ENCODE measurements at places on chromosomes 6 and 20. TPM values are rescaled to one million over a fixed set of nuclear protein-coding genes. Genes with fewer than 3 reads are reported as not detected.

The RSPO4 gene
- total RNA-seq: 0.05 TPM

The SLC22A7 gene
- not detected for total RNA-seq

The STX11 gene
- total RNA-seq: 0.75 TPM

The CST2 gene
- not detected for total RNA-seq

The RING1 gene
- total RNA-seq: 18.4 TPM

The PPP1R16B gene
- 0.15 TPM for total RNA-seq

The HEY2 gene
- total RNA-seq: not detected

The HLA-C gene
- total RNA-seq: 140 TPM

The GMDS gene
- 24.0 TPM for total RNA-seq

The VGLL2 gene
- 0.17 TPM for total RNA-seq

The CLPSL2 gene
- total RNA-seq: not detected

The GSTA3 gene
- not detected for total RNA-seq

The OOEP gene
- total RNA-seq: not detected

- DNase-seq: no peak
These were observed 101.6 kb downstream of the HIVEP2 start for GRCh38 chr6:142843361-142843760.

GRCh38 chr20:21562656-21563055 lies 48.8 kb upstream of the NKX2-2 start:
- no peak for DNase-seq

GRCh38 chr6:71198908-71199307 lies 89.7 kb upstream of the OGFRL1 start:
- no peak for DNase-seq

DNA sequence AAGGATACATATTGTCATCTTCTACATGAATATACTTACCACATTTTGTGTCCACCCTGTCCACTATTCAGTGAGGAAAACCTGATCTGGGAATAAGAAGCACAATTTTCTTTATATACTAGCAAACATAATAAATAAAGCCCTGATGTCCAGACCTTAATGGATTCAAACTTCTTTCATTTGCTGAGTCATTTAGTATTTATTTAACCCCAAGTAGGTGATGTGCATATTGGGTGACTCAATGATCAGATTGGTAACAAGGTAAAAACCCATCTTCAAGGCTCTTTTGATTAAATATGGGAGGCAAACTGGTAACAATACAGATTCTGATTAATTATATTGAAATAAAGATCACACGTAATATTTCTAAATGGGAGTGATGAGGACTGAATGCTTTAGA lies 1159.8 kb upstream of the EYS start:
- DNase-seq: peak; percentile 18

GRCh38 chr6:56659721-56660380 lies 17.2 kb upstream of the DST start:
- no peak for DNase-seq

GRCh38 chr20:1242530-1242929 lies 16.7 kb downstream of the RAD21L1 start:
- peak; percentile 93 for DNase-seq

GRCh38 chr6:140441256-140441655 lies 1066.8 kb upstream of the CITED2 start:
- peak; percentile 63 for DNase-seq

- DNase-seq: no peak
These were observed 38.8 kb upstream of the SIRPA start for GRCh38 chr20:1856424-1856823.

DNA sequence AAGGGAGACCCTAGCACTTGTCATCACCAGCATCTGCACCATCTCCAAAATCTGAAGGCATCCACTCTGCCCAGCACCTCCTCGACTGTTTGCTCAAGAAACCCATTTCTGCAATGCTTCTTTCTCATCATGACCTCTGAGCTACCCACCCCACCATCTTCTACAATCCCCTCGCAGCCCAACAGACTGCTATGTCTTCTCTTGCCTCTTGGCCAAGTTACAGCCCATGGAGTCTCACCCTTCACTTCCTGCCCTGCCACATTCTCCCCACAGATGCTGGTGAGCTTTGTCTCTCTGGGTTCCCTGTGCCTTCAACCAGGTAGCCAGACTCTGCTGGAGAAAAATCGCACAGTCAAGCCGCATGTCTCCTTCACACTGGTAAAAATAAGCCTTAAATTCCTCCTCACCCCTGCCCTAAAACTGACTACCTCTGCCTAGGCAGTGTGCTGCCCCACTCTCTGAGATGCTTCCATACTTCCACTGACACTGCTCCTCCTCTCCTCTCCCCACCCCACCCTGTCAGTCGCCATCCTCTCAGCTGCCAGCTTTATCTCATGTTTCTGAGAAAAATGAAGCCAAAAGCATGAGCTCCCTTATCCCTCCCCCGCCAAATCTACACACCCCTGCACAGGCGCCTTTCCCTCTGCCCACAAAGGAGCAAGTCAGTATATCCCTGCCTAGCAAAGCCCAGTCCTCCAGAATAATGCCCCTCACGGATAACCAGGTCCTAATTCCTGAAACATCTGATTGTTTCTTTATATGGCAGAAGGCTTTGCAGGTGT lies 2.3 kb upstream of the TXNDC5 start:
- no peak for DNase-seq

- no peak for DNase-seq
These were observed 28.3 kb downstream of the FYN start for GRCh38 chr6:111844921-111845320.

DNA sequence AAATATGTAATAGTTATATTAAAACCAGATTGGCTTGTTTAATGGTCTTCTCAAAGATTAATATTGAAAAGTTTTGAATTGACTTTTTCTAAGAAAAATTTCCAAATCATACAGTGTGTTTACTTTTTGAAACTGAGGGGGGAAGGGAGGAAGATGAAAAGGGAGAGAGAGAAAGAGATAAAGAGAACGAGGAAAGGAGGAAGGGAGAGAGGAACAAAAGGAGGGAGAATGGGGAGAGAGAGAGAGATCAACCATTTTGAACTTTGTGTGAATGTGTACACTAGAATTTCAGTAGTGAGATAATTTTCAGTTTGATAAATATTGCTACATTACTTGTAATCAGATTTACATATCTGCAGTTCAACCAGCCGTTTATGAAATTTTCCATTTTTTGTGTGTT lies 124.5 kb downstream of the EPHA7 start:
- no peak for DNase-seq

GRCh38 chr6:158677906-158678578 lies 28.2 kb downstream of the SYTL3 start:
- DNase-seq: no peak

DNA sequence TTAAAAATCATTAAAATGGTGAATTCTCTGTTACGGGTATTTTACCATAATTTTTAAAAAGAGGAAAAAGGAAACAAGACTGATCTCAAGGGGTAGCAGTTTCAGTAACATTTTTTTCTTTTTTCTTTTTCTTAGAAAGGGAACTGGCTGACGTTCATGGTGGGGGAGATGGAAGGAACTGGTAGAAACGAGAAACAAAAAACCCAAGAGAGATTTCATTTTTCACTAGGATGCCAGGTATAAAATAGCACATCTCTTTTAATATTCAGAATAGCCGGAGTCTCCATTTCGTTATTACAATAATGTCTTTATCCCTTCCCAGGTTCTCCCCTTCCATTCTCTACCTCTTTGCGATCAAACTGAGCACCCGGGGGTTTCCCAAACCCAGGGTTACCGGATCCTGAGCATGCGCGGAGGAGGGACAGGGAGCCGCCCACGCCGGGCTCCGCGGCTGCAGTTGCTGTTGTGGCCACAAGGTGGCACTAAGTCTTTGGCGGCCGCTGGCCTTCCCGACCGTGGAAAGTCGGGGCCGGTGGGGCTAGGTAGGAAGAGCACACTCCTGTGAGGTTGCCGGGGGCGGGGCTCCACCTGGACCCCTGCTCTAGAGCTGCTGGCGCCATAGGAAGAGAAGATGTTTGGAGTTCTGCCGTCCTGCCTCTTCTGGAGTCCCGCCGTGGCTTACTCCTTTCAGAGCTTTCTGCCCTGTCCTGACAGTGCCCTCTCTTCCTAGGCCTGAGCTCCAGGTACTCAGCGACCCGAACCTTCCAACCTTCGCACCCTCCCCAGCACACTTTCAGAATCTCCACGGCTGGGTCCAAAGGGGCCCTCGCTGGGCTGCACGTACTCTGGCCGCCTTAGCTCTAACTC lies 146.8 kb downstream of the SH3BGRL2 start:
- DNase-seq: peak; percentile 49

- peak; percentile 37 for DNase-seq
These were observed 53.5 kb downstream of the BCAS4 start for GRCh38 chr20:50848341-50848808.

- DNase-seq: no peak
These were observed 5.2 kb upstream of the VEGFA start for GRCh38 chr6:43764772-43765171.

Data from renal cortical epithelial cell (primary cell).